ENCODE measurements at places on chromosomes 13 and 19.

DNA sequence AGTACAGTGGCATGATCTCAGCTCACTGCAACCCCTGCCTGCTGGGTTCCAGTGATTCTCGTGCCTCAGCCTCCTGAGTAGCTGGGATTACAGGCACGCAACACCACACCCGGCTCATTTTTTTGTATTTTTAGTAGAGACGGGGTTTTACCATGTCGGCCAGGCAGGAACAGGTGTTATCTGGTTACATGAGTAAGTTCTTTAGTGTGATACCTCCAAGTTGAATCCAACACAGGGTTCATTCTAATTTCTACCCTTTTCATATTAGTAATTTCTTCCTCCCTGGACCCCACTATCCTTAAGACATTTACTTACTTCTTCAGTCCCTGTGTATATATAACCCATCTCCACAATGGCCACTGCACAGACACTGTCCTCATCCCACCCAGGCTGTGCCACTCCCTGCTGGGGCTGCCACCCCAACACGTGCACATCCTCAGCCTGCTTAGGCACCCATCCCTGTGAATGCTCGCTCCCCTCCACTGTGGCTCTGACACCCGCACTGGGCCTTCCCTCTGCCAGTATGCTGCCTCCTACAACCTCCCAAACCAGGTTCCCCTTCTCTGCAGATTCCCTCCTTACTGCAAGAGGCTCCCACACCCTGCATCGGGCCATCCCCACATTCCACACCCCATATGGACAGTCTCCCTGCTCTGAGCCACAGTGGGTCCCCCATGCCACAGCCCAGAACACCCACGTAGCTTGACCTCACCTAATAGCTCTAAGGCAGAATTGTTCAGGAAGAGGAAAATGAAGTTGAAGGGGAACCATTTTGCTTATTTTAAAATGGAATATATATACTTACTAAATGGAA lies 147.1 kb downstream of the TBC1D4 start:
- no peak for DNase-seq

GRCh38 chr13:73857106-73857505 lies 277.1 kb downstream of the KLF12 start:
- DNase-seq, result no peak

GRCh38 chr19:12453495-12453894 lies 12.7 kb upstream of the ZNF443 start:
- DNase-seq, result no peak

DNA sequence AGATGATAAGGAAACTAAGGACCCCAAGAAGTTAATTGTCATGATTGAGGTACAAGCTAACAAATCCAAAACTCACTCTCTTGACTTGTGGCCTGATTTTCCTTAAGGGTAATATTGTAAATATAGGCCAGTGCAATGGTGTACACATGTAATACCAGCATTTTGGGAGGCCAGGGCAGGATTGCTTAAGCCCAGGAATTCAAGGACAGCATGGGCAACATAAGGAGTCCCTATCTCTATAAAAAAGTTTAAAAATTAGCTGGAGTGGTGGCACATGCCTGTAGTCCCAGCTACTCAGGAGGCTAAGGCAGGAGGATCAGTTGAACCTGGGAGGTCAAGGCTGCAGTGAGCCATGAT lies 28.7 kb upstream of the GARRE1 start:
- no peak for DNase-seq

GRCh38 chr19:38684078-38684861 lies 36.8 kb downstream of the ACTN4 start:
- peak; percentile 86 for DNase-seq

GRCh38 chr13:49343255-49343654 lies 95.5 kb downstream of the CDADC1 start:
- DNase-seq, result no peak

DNA sequence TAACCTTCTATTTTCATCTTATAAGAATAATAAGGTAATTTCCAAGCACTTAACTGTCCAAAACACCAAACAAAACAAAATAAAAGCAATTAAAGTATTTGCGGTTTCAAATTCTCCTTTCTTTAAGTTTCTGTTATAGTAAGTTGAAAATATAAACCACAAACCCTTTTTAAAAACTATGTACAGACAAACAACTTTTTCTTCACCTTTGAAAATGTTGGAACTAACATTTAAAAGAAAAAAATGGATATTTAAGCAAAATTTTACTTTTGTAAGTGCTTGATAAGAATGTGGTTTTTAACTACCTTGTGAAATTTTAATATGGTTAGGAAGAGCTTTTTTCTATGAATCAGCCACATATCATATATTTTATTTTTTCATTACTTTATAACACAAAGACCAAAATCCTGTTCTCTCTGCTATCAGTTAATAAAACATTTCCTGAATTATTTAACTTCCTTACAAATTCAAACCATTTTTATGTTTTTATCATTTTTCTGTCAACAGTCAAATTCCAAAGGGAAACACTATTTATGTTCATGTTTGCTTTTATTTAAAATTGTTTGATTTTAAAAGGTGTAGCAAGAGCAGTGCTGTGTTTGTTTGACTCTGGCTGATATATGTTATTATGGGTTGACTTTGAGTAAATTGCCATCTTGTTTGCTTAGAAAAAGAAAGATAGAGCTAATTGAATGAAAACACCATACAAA lies 554.1 kb upstream of the KLHL1 start:
- no peak for DNase-seq

GRCh38 chr13:33757713-33758112 lies 60.2 kb upstream of the RFC3 start:
- no peak for DNase-seq

DNA sequence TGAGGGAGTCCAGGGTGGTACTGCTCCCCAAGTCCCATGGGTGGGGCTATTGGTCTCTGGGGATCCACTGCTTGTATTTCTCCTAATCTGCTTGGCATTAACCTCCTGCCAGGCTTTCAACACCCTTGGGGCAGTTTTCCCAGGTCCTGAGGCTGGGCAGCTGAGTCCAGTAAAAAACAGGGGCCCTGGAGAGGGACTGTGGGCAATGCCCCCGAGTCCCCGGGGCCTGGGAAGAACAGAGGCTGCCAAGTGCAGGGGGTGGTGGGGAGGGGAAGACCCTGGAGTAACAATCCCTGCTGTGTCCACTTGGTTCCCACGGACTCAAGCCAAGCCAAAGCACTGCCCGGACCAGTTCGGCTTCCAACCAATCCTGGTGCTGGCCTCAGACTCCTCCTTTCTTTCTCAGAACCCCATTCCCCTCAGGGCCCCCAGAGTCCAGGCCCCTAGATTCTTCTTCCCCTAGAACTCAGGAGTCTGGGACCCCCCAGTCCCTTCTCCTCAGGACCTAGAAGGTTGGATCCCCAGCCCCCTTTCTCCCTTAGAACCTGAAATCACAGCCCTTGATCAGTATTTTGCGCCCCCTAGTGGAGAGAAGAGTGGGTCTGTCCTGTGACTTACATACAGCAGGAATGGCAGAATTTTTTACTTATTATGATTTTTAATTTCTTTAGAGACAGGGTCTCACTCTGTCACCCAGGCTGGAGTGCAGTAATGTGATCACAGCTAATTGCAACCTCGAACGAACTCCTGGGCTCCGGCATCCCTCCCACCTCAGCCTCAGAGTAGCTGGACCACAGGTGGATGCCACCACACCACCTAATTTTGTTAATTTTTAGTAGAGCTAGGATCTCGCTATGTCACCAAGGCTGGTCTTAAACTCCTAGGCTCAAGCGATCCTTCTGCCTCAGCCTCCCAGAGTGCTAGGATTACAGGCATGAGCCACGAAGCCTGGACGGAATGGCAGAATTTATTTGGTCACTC lies 3.7 kb upstream of the CLPTM1 start:
- DNase-seq, result peak; percentile 51

GRCh38 chr13:20714161-20714560 lies 10.7 kb downstream of the IL17D start:
- DNase-seq, result no peak

GRCh38 chr13:56886398-56886797 lies 254.3 kb upstream of the PRR20A start:
- DNase-seq, result no peak

DNA sequence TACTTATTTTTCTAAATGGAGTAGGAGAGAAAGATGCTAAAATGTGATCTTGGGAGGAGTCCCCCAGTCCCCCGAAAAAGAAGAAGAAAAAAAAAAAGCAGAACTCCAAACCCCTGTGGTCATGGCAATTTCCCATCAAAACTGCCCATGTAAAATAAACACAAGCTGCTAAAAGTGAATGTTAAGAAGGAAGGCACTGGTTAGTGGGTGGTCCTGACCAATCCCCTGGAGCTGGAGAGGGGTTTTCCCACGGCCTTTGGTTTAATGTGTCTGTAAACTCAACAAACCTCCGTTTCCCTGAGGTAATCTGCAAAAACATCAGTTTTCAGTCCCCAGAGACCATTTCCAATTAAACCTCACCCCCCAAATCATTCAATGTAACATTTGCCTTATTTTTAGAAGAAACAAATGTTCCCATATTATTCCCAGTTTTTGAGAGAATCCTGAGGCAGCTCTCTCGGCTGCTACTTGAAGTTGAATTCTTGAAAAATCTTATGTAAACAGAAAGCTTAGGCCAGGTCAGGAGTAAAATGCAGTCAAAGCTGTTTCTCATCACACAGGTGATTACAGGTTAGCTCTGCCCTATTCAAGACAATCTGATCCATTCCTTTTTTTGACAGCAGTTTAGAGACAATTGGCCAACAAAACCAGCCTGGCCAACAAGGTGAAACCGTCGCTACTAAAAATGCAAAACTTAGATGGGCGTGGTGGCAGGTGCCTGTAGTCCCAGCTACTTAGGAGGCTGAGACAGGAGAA lies 17.0 kb downstream of the RAB3D start:
- DNase-seq, result no peak

DNA sequence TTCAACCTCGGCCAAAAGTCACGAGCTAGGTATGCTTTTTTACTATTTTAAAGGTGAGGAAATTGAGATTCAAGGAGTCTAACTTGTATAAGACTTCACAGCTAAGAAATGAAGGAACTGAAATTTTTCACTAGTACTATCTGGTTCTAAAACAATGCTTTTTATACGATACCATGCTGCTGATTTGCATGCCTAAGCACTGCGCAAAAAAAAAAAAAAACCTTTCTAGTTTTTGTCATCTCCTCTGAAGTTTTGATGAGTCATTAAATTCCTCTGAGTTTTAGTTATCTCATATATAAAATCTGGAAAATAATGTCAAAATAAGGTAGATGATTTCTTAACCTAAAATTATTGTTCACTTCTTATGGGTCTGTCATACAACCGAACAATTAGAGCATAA lies 28.0 kb upstream of the UFM1 start:
- no peak for DNase-seq

GRCh38 chr19:48780631-48781391 lies 25.5 kb downstream of the FGF21 start:
- no peak for DNase-seq

DNA sequence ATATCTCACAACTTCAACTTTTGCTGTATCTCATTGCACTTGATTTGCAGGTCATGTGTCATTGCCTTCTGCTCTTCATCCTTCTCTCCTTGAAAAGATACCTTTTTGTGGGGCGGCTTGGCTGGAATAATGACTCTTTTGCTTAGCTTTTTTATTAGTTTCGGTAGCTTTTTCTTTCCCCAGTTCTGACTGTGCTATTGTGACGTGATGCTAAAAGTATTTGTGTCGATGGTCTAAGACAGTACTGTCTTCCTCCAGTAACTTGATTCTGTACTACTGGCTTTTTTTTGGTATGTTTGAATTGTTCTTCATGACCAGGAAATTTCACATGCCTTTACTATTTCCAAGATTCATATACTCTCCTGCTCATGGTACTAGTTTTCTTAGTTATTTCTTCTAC lies 63.1 kb downstream of the SLITRK1 start:
- no peak for DNase-seq

- no peak for DNase-seq
Observed at GRCh38 chr13:93529961-93530360, 303.4 kb downstream of the GPC6 start.

DNA sequence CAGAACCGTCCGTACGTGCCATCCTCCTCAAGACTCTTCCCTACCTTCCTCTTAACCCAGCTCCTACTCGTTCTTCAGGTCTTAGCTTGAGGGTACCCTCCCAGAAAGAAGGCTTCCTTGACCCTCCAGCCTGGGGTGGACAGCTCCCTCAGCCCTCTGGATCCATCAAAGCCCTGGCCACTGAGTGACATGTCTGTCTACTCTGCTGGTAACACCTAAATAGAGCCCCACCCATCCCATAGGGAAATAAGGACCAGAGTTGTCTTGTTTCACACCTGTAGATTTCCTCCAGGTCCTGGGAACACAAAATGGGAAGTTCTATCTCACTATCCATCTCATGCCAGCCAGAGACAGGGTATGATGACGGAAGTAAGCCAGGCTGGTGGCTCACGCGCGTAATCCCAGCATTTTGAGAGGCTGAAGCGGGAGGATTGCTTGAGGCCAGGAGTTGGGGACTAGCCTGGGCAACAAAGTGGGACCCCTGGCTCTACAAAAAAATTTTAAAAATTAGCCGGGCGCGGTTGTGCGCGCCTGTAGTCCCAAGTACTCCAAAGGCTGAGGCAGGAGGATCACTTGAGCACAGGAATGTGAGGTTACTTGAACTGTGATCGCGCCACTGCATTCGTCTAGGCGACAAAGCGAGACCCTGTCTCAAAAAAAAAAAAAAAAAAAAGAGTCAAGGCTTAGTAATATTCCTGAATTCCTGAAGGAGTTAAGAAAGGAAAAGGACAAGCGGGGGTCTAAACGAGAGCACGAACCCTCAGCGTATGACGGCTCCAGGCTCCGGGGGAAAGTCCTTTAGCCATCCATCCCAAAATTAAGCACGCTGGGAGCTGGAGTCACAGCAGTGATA lies 566 bp upstream of the CCDC97 start:
- DNase-seq, result no peak

GRCh38 chr19:4649392-4650047 lies 10.2 kb downstream of the TNFAIP8L1 start:
- DNase-seq, result no peak

- no peak for DNase-seq
Observed at GRCh38 chr13:105994340-105994739, 541.1 kb downstream of the EFNB2 start.

DNA sequence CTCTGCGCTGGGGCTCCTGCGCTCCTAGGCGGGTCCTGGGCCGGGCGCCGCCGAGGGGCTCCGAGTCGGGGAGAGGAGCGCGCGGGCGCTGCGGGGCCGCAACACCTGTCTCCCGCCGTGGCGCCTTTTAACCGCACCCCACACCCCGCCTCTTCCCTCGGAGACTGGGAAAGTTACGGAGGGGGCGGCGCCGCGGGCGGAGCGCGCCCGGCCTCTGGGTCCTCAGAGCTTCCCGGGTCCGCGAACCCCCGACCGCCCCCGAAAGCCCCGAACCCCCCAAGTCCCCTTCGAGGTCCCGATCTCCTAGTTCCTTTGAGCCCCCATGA lies at the start of gene GJB2:
TSS of gene GJB2 (minus strand) at position 103 of the 326 bp plus-strand sequence. CDS start 3,357 bp downstream, outside the sequence.
- no peak for DNase-seq

GRCh38 chr19:1719519-1719918 lies 33.8 kb upstream of the ONECUT3 start:
- DNase-seq, result no peak

GRCh38 chr19:16216744-16217670 lies 19.3 kb downstream of the AP1M1 start:
- DNase-seq, result no peak

GRCh38 chr13:100443998-100444328 lies 144.6 kb downstream of the GGACT start:
- no peak for DNase-seq

GRCh38 chr13:93721483-93721882 lies 494.9 kb downstream of the GPC6 start:
- DNase-seq, result no peak

Measured in HL-60 (cell line).